Stimulated activated CD8-positive, alpha-beta memory T cell treated with anti-CD3 and anti-CD28 coated beads, Interleukin-4, amount 100 ng/mL, for 4 hours (primary cell): ENCODE measurements at places on chromosomes 3 and 15.

DNA sequence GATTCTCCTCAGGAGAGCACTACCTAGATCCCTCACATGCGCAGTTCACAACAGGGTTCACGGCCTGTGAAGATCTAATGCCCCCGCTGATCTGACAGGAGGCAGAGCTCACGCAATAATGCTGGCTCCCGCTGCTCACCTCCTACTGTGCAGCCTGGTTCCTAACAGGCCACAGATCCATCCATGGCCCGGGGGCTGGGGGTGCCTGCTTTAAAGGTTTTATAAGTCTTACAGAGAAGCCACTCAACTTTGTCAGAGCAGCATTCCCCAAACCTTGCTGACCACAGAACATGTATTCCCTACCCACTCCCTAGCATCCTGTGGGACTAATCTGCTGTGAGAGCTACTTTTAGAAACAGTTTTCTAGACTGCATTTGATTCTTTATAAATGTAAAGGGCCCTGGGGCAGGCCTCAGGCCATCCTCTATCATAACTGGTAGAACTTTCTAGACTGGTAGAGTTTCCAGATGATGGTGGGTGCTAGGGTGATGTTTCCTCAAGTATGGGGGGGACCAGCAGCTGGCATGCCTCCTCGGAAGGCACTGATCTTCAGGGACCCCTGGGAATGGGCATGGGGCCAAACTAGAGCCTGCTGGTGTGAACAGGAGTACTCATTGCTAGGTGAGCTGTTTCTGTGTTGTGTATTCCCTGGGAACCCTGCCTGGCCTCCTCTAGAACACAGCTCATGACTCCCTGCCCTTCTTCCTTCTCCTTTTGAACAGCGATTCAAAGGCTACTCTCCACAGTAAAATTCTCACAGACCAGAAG, 25.7 kb upstream of the RAD18 start:
- no peak for DNase-seq

- no peak for DNase-seq
Observed at GRCh38 chr3:45055032-45055410, 28.9 kb downstream of the CLEC3B start.

DNA sequence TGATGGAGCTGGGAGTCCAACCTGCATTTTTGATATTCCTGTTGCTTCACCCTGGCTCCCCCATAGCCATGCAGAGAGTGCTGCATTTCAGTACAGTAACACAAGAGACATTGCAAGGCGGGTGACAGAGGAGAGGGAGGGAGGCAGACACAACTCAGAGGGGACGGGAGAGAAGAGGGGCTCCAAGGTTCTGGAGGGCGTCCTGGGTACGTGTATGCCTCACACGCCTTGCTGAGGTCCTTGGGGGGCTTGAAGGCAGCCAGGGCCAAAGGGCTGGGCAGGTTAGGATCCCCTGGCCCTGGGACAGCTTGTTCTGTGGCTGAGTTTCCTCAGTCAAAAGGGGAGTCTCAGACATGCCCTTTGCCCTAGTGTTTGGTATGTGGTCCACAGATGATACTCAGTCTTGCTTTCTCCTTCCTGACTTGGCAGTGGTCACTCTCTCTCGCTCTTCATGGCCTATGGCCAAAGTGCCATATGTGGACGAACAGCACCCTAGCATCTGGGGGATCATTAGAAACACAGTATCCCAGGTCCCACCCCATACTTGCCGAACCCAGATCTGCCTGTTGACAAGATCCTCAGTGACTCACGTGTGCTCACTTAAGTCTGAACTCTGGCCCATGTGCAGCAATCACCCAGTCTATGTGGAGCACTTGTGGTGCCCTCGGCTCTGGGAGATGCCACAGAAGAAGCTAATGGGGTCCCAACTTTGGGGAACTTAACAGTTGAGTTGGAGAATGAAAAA, 52.9 kb downstream of the FGD5 start:
- DNase-seq, result no peak

DNA sequence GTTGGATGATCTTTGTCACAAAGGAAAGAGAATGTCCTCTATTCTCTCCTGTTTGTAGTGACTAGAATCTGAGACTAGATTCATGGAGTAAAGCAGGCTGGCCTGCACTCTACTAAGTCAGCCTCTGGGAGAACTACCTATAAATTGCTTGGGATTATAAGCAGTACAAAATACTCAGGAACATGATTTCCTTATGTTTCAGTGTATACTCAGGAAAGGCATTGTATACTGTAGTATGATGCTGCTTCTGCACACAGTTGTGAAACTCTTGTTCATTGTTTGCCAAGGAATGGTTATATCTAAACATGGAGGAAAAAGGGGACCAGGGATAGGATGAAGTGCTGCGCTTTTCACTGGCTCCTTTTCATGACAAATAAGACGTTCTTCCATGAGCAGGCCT, 49.2 kb downstream of the OXSR1 start:
- no peak for DNase-seq
